Activated CD4-positive, alpha-beta T cell treated with anti-CD3 and anti-CD28 coated beads, Interleukin-2, amount 10 ng/mL, durations not matched to agents 24 days and 14 days (primary cell): ENCODE measurements at places on chromosomes 11 and 22. TPM values are rescaled to one million over a fixed set of nuclear protein-coding genes. Genes with fewer than 3 reads are reported as not detected.

DNA sequence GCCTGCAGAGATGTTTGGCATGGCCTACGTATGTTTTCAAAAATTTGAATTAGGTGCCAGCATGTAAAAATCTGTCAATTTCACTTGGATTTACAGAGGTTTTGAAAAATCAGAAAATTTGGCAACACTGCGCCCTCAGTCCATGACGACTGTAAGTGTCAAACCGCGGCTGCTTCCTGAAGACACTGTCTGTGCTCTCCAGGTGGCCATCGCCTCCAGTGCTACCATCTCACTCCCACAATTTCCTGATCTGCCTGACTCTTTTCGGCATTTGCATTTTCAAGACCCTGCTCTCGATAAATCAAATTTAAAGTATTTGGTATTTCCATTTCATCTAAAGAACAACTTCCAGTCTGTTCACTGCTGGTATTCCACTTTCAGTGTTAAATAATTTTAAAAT lies 34.6 kb downstream of the VSIG10L2 start:
- DNase-seq: no peak

- peak; percentile 69 for DNase-seq
These were observed 1.1 kb downstream of the EWSR1 start for GRCh38 chr22:29269230-29269604.

GRCh38 chr11:70064726-70065317 lies 13.3 kb upstream of the ANO1 start:
- DNase-seq: no peak

GRCh38 chr22:40733919-40734318 lies 54.6 kb downstream of the MCHR1 start:
- no peak for DNase-seq

Gene BTBD10
- total RNA-seq: 20.3 and 21.8 TPM in 2 replicates
